ENCODE measurements at places on chromosomes 5 and 9.

DNA sequence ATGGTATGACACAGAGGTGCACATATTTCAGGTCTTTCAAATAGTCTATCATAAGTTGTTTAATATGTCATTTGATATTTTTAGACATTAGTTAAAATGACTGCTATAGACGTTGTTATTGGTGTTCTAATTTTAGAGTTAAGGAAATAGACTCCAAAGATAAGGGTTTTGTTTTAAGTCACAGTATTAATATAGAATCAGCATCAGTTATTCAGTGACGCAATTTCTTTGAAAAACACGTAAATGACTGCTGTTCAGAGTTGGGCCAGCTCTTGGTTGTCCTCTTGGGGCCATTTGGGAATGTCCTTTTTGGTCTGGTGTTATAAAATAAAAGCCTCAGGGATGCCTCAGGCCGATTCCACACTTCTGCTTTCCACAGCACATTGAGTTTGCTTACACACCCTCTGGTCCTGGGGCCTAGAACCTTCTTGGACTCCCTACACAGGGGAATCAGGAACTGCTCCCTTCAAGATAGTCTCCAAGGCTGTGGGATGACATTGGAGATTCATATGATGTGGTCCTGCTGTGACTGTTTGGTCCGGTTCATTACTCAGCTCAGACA, 14.3 kb downstream of the OTULIN start:
- no peak for DNase-seq

- DNase-seq, result no peak
Observed at GRCh38 chr9:123020796-123021195, 12.7 kb upstream of the GPR21 start.

DNA sequence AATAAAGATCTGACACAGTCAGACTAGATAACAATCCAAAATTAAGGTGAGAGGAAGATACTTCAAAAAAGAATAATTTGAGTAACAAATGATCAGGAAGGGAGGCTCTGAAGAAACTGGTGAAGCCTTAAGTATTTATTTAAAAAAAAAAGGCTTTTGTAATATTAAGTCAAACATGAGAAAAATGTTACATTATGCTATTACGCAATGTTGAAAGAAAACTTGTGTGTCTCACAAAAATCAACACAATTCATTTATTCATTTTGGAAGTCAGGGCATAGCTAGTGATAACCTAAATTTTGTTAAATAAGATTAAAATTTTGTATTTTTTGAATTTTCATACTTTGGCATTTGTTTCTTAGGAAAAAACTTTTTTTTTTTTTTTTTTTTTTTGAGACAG, 28.2 kb downstream of the WDR41 start:
- DNase-seq, result no peak

DNA sequence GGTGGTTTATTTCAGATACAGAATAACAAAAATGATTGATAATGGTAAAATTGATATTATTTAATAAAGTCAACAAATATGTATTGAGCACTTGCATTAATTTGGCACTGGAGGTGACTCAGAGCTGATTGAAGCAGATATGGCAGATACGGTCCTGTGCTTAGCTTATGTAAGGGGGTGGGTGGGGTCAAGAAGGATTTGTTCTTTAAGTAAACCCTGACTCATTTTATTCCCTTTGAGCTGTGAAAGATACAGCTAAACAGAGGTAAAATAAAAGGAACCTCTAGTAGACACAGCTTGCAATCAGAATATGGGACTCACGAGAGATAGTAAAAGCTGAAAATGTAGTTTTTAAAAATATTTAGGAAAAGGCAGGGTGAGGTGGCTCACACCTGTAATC, 201.3 kb upstream of the CLINT1 start:
- no peak for DNase-seq

GRCh38 chr9:128093011-128093410, 25.0 kb downstream of the SLC25A25 start:
- DNase-seq, result no peak

DNA sequence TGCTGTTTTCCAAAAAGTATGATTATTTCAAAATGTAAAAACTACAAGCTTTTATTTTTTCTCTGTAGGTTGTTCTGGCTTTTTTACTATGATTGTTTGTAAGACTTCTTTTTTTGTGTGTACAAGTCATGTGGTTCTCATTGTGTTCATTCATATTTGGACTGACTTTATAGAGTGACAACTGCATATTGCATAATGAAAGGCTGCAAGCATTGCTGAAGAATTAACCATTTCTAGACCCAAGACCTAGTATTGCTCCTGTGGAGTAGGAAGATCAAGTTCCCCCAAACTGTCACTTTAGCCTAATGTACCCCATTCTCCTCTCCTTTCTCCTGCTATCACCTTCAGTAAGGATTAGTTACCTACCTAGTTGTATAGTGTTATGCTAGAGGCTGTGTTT, 10.0 kb downstream of the MAP1B start:
- DNase-seq, result no peak

DNA sequence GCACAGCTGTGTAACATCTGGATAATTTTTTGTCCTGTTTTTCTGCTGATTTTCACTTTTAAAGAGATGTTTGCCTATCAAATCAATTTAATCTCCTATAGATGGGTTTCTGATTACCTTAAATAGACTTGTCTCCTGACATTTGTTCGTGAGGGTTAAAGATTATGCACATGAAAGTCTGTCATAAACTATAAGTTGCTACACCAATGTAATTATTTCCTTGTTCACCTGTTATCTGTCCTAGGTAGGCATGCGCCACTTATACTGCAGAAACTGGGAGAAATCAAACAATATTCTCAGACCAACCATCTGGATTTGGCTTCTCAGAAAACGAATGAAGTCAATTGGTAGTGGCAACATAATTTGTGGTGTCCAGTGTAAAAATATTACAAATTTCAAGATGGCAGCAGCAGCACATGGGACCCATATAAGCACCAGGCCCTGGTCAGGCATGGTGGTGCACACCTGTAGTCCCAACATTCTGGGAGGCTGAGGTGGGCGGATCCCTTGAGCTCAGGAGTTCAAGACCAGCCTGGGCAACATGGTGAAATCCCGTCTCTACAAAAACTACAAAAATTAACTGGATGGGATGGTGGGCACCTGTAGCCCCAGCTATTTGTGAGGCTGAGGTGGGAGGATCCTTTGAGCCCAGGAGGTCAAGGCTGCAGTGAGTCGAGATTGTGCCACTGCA, 20.3 kb downstream of the RFK start:
- DNase-seq, result no peak

DNA sequence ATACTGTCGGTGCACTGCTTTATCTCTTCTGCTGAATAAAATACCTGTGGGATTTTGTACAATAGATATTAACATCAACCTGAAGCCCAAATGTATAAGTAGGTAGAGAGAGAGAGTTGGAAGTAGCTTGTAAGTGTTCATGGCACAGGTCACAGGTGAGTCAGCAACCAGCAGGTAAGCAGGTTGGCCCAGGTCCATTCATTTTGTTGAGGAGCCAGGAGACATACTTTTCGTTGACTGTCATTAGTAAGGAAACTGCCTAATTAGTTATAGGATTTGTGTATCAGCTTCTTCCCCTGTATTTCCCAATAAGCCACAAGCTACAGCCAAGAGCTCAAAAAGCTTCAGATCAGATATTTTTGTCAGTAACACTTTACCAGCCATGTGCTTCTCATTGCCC, 650.8 kb downstream of the IRX1 start:
- DNase-seq, result no peak

DNA sequence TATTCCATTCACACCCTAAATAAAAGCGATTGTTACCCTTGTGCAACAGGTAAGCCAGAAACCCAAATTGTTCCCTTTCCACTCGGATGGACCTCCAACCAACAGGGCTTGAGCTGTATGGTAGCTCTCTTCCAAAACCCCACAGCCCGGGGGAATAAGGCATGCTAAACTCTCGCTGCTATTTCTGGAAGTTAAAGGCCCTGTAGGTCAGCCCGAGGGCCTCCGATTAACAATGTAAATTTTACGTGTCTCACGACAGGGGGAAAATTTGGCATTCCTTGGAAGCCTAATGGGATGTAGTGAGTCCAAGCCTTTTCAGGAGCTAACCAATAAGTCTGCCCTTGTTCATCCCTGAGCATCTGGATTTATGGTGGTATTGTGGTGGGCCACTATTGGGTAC, 26.0 kb downstream of the CNOT8 start:
- no peak for DNase-seq

DNA sequence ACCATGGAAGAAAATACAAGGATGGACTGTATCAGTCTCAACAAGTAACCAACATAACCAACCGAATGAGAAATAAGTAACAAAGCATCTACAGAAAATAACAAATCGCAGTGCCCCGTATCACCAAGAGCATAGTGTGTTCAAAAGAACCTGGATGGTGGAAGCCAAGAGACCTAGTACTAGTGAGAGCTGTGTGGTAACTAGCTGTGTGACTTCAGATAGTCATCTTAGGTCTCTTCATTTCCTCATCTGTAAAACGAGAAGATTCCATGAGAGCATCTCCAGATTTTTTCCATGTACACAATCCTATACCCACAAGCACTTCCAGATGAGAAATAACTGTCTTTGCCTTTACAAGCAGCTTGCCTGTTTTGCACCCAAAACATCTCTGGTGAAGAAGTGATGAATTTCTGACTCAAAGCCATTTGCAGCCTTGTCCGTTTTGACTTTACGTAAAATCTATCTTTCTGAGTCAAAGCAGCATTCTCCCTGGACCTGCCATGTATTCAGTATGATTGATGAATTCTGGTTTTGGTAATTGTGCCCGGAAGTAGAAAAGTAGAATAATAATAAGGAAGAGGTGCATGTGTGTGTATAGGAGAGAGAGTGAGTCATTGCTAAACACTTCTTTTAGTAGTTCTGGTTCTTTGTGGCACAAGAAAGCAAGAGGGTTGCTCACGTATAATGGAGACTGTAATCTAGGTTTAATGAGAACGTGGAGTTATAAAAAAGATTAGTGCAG, 41.0 kb downstream of the AOPEP start:
- DNase-seq, result no peak

DNA sequence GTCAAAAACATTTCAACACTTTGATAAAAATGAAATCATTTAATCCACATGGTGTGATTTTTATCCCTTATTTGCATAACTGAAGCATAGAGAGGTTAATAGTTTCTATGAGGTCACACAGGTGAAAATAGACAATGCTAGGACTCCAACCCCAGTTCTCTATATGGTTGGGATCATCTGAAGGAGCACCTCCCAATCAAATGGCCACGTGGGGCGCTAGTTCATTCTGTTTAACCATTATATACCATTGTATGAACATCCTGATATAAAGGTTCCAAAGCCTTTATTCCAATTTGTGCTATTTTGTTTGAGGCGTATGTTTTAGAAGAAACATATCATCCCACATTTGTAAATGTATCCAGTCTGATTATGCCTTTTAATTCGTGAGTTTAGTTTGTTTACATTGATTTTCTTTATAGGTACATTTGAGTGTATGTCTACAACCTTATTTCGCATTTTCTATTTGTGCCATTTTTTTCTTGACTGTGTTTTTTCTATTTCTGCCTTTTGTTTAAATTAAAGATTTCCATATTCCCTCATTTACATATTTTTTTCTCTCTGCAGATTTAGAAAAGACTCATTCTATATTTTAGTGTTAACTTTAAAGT, 1092.0 kb downstream of the MAT2B start:
- DNase-seq, result no peak

GRCh38 chr5:106303911-106304310, 1366.8 kb downstream of the EFNA5 start:
- DNase-seq, result no peak

DNA sequence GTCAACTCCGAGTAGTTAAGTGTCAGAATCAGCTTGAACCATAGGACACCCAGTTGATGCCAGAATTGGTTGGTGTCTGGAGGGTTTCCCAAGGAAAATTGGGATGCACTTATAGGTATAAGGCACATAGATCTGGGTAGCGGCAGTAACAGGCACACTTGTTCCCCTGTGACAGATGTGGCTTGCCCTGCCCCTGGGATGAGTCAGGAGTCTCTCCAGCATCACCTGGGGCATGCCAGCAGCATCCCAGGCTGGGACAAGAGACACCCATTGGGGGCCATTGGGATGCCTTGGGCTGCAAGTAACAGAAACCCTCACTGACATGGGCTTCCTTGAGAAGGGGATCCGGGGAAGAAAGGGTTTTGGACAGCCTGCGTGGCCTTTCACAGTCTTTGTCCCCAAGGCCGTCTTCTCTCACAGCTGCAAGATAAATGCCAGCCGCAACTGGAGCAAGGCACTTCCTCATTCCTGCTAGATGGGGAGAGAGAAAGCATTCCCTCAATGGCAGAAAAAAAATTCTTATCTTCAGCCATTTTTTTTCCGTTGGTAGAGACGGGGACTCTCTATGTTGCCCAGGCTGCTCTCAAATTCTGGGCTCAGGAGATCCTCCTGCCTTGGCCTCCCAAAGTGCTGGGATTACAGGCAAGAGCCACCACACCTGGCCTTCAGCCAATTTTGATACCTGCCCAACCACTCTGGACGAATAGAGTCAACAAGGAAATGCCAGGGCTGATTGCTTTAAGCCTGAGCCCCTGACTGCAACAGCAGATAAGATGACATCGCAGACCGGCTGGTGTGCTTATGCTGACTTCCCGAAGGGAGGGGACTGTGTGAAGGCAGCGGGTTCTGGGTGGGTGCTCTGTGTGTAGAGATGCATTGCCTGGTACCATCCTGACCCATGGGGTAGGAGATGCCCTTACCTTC, 13.3 kb upstream of the RNF130 start:
- no peak for DNase-seq

DNA sequence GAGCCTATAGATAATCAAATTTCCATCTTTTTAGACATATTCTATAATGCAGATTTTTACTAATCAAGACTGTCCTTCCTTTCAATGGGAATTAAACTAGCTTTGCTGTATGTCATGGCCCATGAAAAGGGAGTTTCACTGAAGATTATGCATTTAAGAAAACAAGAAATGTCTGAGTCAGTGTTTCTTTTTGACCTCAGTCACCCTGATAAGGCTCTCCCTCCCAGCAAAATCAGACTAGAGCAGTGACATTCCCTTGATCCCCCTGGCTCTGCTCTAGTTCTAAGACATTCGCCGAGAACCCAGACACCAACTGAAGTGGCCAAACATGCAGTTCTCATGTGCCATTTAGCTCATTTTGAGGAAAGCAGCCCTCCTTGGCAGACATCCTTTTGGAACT, 442.0 kb downstream of the ACTL7B start:
- DNase-seq, result no peak

GRCh38 chr5:168047043-168047668, 244.3 kb upstream of the WWC1 start:
- no peak for DNase-seq

- DNase-seq, result no peak
Observed at GRCh38 chr5:103347716-103348423, 89.3 kb downstream of the MACIR start.

GRCh38 chr9:96484521-96484931, 34.6 kb downstream of the HABP4 start:
- DNase-seq, result no peak

GRCh38 chr5:82991678-82992323, 85.4 kb downstream of the TMEM167A start:
- no peak for DNase-seq

DNA sequence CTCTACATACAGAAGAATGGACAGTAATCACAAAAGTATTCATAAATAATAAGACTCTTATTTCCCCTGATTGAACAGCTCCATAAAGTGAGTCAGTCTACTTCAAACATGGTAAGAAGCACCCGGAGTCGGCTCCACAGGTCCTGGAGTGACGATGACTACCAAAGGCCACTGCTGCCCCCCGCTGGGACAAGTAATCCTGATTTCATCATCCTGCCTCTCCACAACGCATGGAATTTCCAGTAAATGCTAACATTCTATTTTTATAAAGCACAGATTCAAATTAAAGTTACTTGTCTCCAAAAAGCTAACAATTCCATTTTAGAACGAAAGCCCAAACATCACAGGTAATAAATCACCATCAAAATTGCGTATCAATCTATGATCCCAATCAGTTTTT, 16.2 kb downstream of the ATPSCKMT start:
- no peak for DNase-seq

- no peak for DNase-seq
Observed at GRCh38 chr9:28056466-28056865, 483.2 kb upstream of the C9orf72 start.

All from stimulated activated CD8-positive, alpha-beta memory T cell treated with anti-CD3 and anti-CD28 coated beads, Interleukin-15, amount 100 ng/mL, for 4 hours (primary cell).